Occipital lobe (tissue), 3 donors: ENCODE measurements at places on chromosomes 7 and 10.

- DNase-seq = peak; percentile 28
Observed at GRCh38 chr7:37311355-37311754, 137.3 kb downstream of the ELMO1 start.

DNA sequence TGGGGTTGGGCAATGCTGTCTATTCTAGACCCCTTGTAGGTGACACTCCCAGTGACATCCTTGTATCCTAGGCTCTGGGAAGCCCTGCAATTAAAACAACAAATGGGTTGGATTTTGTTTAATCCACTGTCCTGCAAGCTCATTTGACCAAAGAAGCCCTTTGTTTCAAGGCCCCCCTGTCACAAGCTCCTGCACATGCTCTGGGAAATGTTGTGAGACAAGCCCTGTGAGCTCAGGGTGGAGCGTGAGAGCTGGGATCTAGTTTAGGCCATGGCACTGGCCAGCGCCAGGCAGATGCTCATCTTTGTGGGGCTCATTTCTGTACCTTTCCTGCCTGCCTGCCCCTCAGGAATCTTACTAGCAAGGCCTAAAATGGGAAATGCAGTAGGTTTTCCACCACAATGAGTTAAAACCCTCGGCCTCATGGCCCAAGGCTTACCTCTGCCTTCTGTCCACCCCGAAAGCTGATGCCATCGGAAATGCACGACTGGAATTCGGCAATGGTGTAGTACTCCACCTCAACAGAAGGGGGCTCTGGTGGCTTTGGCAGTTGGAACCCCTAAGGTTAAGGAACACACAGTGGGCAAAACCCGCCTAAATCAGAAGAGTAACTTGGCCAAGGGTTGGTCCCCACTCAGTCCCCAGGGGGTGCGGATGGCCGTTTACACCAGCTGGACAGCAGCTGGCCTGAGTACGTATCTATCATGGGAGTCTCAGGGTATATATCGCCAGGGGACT is 112.0 kb downstream of the NEURL1 start:
- no peak for DNase-seq

- DNase-seq = no peak
Observed at GRCh38 chr10:11823122-11823988, at the start of gene PROSER2. TSS of gene PROSER2 (plus strand) at chr10:11823356. CDS start at chr10:11852078, 28,722 bp downstream.

- no peak for DNase-seq
Observed at GRCh38 chr10:131437556-131438475, 126.3 kb upstream of the TCERG1L start.
